Mesenchymal stem cell (in vitro differentiated cells and primary cell): ENCODE measurements at places on chromosomes 1 and 21.

GRCh38 chr1:244304156-244304555 lies 147.6 kb downstream of the ADSS2 start:
- no peaks in the 10 kb centered on the region for H3K27me3 ChIP-seq
- no peak overlapping the region for H3K4me3 ChIP-seq
- H3K27ac ChIP-seq: no peak overlapping the region
- DNase-seq: no peak
- no peaks in the 10 kb centered on the region for H3K36me3 ChIP-seq

- H3K4me1 ChIP-seq: peaks cover 30% of the 10 kb centered on the region
- peaks cover 81% of the 10 kb centered on the region for H3K27me3 ChIP-seq
- no peaks in the 10 kb centered on the region for H3K36me3 ChIP-seq
- no peak for DNase-seq
Observed at GRCh38 chr1:197920414-197921117, 3.4 kb downstream of the LHX9 start.

- peak; percentile 67 for DNase-seq
- H3K4me3 ChIP-seq: no peak overlapping the region
- H3K36me3 ChIP-seq: peaks cover 59% of the 10 kb centered on the region
- H3K4me1 ChIP-seq: peaks cover 9% of the 10 kb centered on the region
Observed at GRCh38 chr1:8396083-8396785, 78.3 kb downstream of the SLC45A1 start.

GRCh38 chr1:151199873-151200581 lies 1.7 kb downstream of the PIP5K1A start:
- H3K27me3 ChIP-seq: no peaks in the 10 kb centered on the region
- peak overlapping the region; percentile 60 for H3K4me3 ChIP-seq
- peak; percentile 80 for DNase-seq
- peaks cover 12% of the 10 kb centered on the region for H3K4me1 ChIP-seq
- peaks cover 15% of the 10 kb centered on the region for H3K36me3 ChIP-seq

- H3K27ac ChIP-seq: no peak overlapping the region
- no peak overlapping the region for H3K4me3 ChIP-seq
- no peaks in the 10 kb centered on the region for H3K4me1 ChIP-seq
- H3K27me3 ChIP-seq: no peaks in the 10 kb centered on the region
- H3K36me3 ChIP-seq: no peaks in the 10 kb centered on the region
Observed at GRCh38 chr1:166089804-166090203, 77.0 kb downstream of the FAM78B start.

GRCh38 chr1:163664671-163665335 lies 343.0 kb downstream of the NUF2 start:
- no peaks in the 10 kb centered on the region for H3K27me3 ChIP-seq
- H3K4me3 ChIP-seq: no peak overlapping the region
- no peaks in the 10 kb centered on the region for H3K4me1 ChIP-seq
- no peaks in the 10 kb centered on the region for H3K36me3 ChIP-seq
- H3K27ac ChIP-seq: no peak overlapping the region

DNA sequence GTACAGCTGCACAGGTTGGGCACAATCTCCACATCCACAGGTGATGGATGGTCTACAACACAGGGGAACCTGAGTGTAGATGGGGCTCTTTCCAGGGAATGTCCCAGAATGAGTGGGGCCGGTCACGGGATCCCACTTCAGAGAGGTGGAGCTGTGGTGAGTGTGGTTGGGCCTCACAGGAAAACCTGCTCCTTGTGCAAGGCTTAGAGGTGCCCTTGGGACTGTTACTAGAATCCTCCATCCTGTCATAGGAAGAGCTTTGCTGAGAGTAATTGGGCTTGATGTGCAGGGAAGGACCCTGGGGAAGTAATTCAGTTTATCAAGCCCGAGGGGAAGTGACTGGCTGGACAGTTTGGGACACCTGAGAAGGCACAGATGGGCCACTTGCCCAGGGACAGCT lies 137.9 kb downstream of the ZSCAN20 start:
- no peak for DNase-seq
- H3K27ac ChIP-seq: no peak overlapping the region
- H3K4me1 ChIP-seq: no peaks in the 10 kb centered on the region
- no peak overlapping the region for H3K4me3 ChIP-seq

DNA sequence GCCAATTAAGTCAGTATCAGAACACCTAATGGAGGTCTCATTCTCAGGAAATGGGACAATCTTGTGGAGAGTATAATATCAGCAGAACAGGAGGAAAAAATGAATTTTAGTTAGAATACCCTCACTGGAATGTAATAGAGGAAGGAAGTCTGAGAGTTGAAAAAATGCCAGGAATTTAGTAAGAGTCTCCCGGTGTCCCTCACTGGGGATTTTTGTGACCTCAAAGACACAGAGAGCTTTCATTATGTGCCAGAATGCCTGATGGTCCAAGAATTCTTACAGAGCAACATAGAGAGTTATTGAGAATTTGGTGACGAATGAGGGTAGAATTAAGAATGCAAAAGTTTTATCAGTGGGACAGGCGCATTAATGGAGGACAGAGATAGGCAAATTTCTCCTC lies 443.5 kb upstream of the B3GALT2 start:
- H3K4me1 ChIP-seq: no peaks in the 10 kb centered on the region
- H3K27ac ChIP-seq: peak overlapping the region; percentile 39
- H3K36me3 ChIP-seq: no peaks in the 10 kb centered on the region

- no peaks in the 10 kb centered on the region for H3K4me1 ChIP-seq
- no peak overlapping the region for H3K4me3 ChIP-seq
- peaks cover 62% of the 10 kb centered on the region for H3K36me3 ChIP-seq
- H3K27ac ChIP-seq: no peak overlapping the region
- no peak for DNase-seq
- no peaks in the 10 kb centered on the region for H3K27me3 ChIP-seq
Observed at GRCh38 chr1:88812366-88812765, 79.0 kb downstream of the GTF2B start.

DNA sequence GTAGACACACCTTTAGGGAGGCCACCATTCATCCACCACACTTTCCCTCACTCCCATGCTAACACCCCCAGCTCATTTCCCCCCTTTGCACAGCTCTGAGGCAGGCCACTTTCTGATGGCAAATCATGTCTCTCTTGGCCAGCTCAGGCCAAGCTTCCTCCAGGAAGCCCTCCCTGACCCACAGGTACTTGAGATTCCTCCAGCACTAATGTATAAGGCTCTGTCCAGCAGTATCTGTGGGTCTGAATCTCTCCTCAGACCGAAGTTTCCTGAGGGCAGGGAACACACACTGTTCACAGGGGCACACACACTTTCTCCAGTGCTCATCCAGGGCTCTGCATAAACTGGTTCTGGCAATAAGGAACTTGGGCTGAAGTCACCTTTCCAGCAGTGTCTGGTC lies 19.2 kb downstream of the LGR6 start:
- H3K36me3 ChIP-seq: no peaks in the 10 kb centered on the region
- H3K27me3 ChIP-seq: peaks cover 99% of the 10 kb centered on the region
- DNase-seq: no peak
- peaks cover 6% of the 10 kb centered on the region for H3K4me1 ChIP-seq
- H3K4me3 ChIP-seq: no peak overlapping the region
- no peak overlapping the region for H3K27ac ChIP-seq

DNA sequence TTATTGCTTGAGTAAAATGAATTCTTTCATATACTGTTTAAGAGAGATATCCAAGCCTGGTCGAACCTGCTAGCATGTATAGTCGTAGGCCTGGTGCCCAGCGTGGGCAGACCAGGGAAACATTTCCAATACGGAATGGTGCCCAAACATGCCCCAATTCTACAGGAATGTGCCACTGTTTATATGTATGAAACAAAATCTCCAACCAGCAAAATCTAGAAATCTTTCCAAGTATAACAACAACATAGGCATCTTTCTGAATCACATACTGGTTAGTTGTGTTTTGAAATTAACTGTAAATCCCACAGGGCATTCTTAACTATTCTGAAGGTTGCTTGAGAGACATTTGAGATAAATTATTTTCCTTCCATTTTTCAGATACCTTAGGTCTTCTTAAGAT lies 17.0 kb upstream of the ABCD3 start:
- no peak overlapping the region for H3K4me3 ChIP-seq
- H3K27me3 ChIP-seq: peaks cover 5% of the 10 kb centered on the region
- H3K36me3 ChIP-seq: no peaks in the 10 kb centered on the region
- H3K4me1 ChIP-seq: no peaks in the 10 kb centered on the region
- no peak for DNase-seq
- no peak overlapping the region for H3K27ac ChIP-seq

GRCh38 chr1:232974971-232975370 lies 24.6 kb downstream of the NTPCR start:
- H3K36me3 ChIP-seq: peaks cover 70% of the 10 kb centered on the region
- H3K27ac ChIP-seq: no peak overlapping the region
- peak; percentile 38 for DNase-seq
- H3K27me3 ChIP-seq: no peaks in the 10 kb centered on the region
- H3K4me3 ChIP-seq: peak overlapping the region; percentile 19
- H3K4me1 ChIP-seq: peaks cover 4% of the 10 kb centered on the region

GRCh38 chr1:94281361-94282142 lies 44.2 kb upstream of the ARHGAP29 start:
- no peaks in the 10 kb centered on the region for H3K36me3 ChIP-seq
- no peaks in the 10 kb centered on the region for H3K27me3 ChIP-seq
- no peak overlapping the region for H3K27ac ChIP-seq

DNA sequence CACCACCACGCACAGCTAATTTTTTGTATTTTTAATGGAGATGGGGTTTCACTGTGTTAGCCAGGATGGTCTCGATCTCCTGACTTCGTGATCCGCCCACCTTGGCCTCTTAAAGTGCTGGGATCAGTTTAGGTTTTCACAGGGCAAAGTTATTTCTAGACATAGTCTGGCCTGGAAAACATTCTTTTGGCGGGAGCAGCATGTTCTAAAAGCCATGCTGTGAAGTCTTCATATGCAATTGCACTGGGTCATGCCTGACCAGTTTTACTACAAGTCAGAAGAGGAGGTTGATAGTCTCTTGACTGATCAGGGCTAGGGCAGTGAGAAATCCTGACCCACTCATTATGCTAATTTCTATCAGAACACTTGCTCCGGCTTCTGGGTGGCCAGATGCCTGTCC lies 131.6 kb upstream of the POU3F1 start:
- no peaks in the 10 kb centered on the region for H3K27me3 ChIP-seq
- H3K36me3 ChIP-seq: no peaks in the 10 kb centered on the region
- no peak overlapping the region for H3K4me3 ChIP-seq
- no peak overlapping the region for H3K27ac ChIP-seq

DNA sequence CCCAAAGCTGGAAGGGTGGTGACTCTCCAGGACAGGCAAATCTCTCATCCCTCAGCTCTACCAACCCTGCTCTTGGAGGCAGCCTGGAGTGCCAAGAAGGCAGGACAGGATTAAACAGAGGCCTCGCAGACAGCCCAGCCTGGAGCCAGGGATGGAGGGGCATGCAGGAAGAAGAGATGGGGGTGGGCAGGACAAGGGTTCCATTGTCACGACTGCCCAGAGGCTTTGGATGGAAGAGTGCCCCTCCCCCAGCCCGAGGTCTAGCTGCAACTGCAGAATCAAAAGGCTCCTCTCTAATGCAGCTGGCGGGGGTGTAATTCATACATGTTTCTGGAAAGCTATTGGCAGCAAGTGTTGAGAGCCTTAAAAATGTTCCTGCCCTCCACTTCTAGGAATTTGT lies 8.8 kb downstream of the RAB7B start:
- H3K27me3 ChIP-seq: no peaks in the 10 kb centered on the region
- H3K4me3 ChIP-seq: no peak overlapping the region
- DNase-seq: no peak
- H3K4me1 ChIP-seq: no peaks in the 10 kb centered on the region
- no peak overlapping the region for H3K27ac ChIP-seq

GRCh38 chr1:156113282-156113950 lies 1.1 kb upstream of the LMNA start:
- H3K4me1 ChIP-seq: peaks cover 30% of the 10 kb centered on the region
- H3K27ac ChIP-seq: peak overlapping the region; percentile 50
- peak overlapping the region; percentile 89 for H3K4me3 ChIP-seq
- H3K36me3 ChIP-seq: no peaks in the 10 kb centered on the region
- DNase-seq: no peak

DNA sequence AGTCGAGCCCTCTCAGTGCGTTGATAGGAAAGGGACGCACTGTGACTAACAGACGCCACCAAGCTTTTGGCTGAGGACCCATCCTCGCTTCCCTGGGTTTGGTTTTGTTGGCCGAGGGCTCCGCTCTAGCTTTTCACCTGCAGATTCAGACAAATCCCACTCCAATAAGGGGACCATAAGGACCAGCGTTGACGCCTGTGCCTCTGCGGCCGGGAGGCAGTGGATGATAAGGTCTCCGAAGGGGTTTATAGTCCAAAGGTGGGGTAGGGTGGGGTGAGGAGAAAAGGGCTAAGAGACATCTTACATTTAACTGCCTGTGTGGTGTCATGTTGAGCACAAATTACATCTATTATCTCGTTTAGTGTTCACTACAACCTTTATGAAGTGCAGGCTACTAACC lies 760 bp downstream of the PEX14 start:
- H3K27ac ChIP-seq: no peak overlapping the region
- H3K36me3 ChIP-seq: no peaks in the 10 kb centered on the region
- peaks cover 5% of the 10 kb centered on the region for H3K4me1 ChIP-seq
- no peak for DNase-seq
- H3K4me3 ChIP-seq: peak overlapping the region; percentile 99

DNA sequence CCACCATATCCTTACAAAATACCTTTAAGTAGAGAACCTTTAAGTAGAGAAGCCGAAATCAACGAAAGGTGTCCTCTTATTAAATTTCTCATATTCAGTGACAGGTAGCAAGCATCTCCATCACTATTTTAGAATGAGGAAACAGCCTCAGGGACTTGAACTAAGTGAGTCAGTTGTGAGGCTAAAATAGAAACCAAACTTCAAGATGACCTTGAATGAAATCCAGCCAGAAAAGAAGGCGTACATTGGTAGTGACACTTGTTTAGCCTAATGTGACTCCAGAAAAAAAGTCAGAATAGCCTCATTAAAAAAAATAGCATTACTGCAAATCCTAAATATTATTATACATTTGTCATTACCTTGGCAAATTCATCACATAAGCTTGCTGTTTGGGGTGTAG lies 20.1 kb downstream of the RGS8 start:
- DNase-seq: no peak
- H3K27me3 ChIP-seq: peaks cover 24% of the 10 kb centered on the region
- no peaks in the 10 kb centered on the region for H3K4me1 ChIP-seq

GRCh38 chr1:119739150-119739549 lies 27.4 kb downstream of the PHGDH start:
- no peak overlapping the region for H3K27ac ChIP-seq
- no peaks in the 10 kb centered on the region for H3K27me3 ChIP-seq
- peaks cover 60% of the 10 kb centered on the region for H3K36me3 ChIP-seq
- peaks cover 16% of the 10 kb centered on the region for H3K4me1 ChIP-seq
- DNase-seq: no peak

DNA sequence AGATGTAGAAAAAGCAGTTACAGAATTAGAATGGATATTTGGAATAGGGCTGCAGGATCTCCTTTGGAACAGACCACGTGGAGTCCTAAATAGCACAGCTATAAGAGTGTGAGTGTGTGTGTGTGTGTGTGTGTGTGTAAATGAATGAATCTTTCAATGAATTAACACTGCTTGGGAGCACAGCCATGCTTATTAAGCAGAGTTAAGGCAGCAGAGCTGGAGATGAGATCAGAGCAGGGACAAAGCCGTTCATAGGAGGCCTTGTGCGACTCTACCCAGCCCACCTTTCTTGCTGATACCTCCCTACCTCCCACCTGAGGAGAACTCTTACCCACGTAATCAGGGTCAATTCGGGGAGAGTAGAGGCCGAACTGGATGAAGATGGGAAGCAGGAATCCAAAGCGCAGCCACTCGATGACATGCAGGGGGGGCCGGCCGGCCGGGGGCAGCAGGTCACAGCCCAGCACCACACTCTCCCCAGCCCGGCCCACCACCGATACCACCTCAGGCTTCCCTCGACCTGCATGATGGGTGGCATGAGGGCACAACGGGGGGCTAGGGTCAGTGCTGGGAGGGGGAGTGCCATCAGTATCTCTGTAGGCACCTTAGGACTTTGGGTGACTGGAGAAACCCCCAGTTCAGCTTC lies 2.7 kb downstream of the IGSF9 start:
- H3K4me3 ChIP-seq: no peak overlapping the region
- no peak for DNase-seq
- H3K4me1 ChIP-seq: peaks cover 8% of the 10 kb centered on the region
- no peak overlapping the region for H3K27ac ChIP-seq
